ENCODE measurements at places on chromosomes 1 and 21. TPM values are rescaled to one million over a fixed set of nuclear protein-coding genes. Genes with fewer than 3 reads are reported as not detected.

KPRP gene
- 0.14 TPM for total RNA-seq

COL6A2 gene
- total RNA-seq, result 1,885 TPM

C4BPA gene
- total RNA-seq, result not detected

KDF1 gene
- not detected for total RNA-seq

PGLYRP3 gene
- not detected for total RNA-seq

FCRL2 gene
- total RNA-seq, result not detected

REN gene
- not detected for total RNA-seq

CGN gene
- total RNA-seq, result 2.3 TPM

- DNase-seq, result no peak
- H3K36me3 ChIP-seq, result no peaks in the 10 kb centered on the region
- no peaks in the 10 kb centered on the region for H3K27me3 ChIP-seq
- no peak overlapping the region for H3K4me3 ChIP-seq
- no peak overlapping the region for H3K27ac ChIP-seq
Observed at GRCh38 chr1:204025917-204026707, 46.8 kb upstream of the SOX13 start.

GRCh38 chr1:28193701-28194161 is 17.2 kb upstream of the PTAFR start:
- peaks cover 6% of the 10 kb centered on the region for H3K36me3 ChIP-seq
- DNase-seq, result no peak
- H3K27ac ChIP-seq, result no peak overlapping the region
- H3K27me3 ChIP-seq, result no peaks in the 10 kb centered on the region
- no peaks in the 10 kb centered on the region for H3K4me1 ChIP-seq

- H3K27me3 ChIP-seq, result no peaks in the 10 kb centered on the region
- no peak overlapping the region for H3K4me3 ChIP-seq
- peaks cover 29% of the 10 kb centered on the region for H3K4me1 ChIP-seq
- no peak for DNase-seq
Observed at GRCh38 chr1:25477448-25478034, 46.8 kb downstream of the MACO1 start.

DNA sequence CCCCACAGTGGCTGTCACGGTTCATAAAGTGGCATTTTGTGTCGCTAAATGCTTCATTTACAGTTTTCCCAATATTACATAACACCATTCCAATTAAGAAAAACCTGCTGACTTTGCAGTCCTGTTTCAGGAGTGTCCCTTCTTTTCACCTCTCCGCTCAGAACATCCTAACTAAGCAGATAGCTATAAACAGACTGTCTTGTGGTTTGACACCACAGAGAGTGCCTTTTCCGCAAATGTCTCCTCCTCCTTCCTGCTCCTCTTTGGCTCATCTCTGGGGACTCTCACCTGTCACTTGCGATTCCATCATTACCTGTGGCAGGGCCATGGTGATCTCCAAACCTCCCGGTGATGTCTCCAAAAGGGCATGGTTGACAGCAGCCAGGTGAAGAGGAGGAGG is 119.0 kb downstream of the CNIH3 start:
- no peaks in the 10 kb centered on the region for H3K4me1 ChIP-seq
- H3K27me3 ChIP-seq, result no peaks in the 10 kb centered on the region
- H3K4me3 ChIP-seq, result no peak overlapping the region
- DNase-seq, result no peak

DNA sequence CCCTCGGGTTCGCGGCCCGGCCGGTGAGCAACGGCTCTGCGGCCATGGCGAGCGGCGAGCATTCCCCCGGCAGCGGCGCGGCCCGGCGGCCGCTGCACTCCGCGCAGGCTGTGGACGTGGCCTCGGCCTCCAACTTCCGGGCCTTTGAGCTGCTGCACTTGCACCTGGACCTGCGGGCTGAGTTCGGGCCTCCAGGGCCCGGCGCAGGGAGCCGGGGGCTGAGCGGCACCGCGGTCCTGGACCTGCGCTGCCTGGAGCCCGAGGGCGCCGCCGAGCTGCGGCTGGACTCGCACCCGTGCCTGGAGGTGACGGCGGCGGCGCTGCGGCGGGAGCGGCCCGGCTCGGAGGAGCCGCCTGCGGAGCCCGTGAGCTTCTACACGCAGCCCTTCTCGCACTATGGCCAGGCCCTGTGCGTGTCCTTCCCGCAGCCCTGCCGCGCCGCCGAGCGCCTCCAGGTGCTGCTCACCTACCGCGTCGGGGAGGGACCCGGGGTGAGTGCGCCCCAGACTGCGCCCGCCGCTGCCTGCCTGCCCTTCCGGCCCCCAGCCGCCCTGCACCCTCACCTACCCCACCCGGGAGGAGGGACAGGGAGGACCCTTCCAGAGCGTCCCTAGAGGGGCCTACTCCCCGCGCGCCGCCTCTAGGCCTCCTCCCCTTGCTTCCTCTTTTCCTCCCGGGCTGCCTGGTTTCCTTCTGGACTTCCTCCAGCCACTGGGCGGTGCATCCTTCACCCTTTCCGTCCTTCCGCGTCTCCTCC is at the start of gene RNPEP:
RNPEP (plus strand) TSS at position 26 of the 757 bp plus-strand sequence; CDS start at position 45, 19 bp downstream.
- no peaks in the 10 kb centered on the region for H3K27me3 ChIP-seq
- H3K4me1 ChIP-seq, result peaks cover 24% of the 10 kb centered on the region
- no peak for DNase-seq
- H3K27ac ChIP-seq, result peak within 1 kb of the TSS; percentile 93
- H3K4me3 ChIP-seq, result peak within 1 kb of the TSS; percentile 99

GRCh38 chr21:35921471-35921870 is 138.9 kb downstream of the SETD4 start:
- H3K27ac ChIP-seq, result no peak overlapping the region
- H3K36me3 ChIP-seq, result no peaks in the 10 kb centered on the region
- no peaks in the 10 kb centered on the region for H3K27me3 ChIP-seq
- no peak for DNase-seq

GRCh38 chr1:90728502-90729287 is 11.6 kb upstream of the BARHL2 start:
- no peak overlapping the region for H3K4me3 ChIP-seq
- peaks cover 48% of the 10 kb centered on the region for H3K27me3 ChIP-seq
- H3K27ac ChIP-seq, result no peak overlapping the region
- H3K36me3 ChIP-seq, result no peaks in the 10 kb centered on the region

GRCh38 chr1:152919071-152919470 is 10.7 kb downstream of the IVL start:
- no peaks in the 10 kb centered on the region for H3K4me1 ChIP-seq
- H3K4me3 ChIP-seq, result no peak overlapping the region
- no peak for DNase-seq
- H3K36me3 ChIP-seq, result no peaks in the 10 kb centered on the region

DNA sequence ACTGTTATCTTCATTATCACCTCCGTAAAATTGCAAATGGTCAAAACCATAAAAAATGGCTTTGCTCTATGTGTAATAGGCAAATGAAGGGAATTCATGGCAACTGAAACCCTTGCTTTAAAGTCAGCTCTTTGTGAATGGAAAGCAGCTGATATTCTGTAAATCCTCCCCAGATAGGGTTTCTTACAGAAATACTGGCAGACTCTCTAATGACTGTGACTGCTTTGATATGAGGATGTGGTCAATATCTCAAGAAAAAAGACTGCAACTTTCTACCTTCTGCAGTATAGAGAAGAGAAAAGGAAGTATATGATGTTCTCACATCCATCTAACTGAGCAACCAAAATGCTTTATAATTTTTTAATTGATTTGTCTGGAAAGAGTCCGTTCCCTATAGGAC is 193.1 kb downstream of the ST6GALNAC3 start:
- H3K4me3 ChIP-seq, result no peak overlapping the region
- no peaks in the 10 kb centered on the region for H3K4me1 ChIP-seq
- no peaks in the 10 kb centered on the region for H3K27me3 ChIP-seq
- H3K36me3 ChIP-seq, result no peaks in the 10 kb centered on the region
- DNase-seq, result no peak
- H3K27ac ChIP-seq, result no peak overlapping the region

DNA sequence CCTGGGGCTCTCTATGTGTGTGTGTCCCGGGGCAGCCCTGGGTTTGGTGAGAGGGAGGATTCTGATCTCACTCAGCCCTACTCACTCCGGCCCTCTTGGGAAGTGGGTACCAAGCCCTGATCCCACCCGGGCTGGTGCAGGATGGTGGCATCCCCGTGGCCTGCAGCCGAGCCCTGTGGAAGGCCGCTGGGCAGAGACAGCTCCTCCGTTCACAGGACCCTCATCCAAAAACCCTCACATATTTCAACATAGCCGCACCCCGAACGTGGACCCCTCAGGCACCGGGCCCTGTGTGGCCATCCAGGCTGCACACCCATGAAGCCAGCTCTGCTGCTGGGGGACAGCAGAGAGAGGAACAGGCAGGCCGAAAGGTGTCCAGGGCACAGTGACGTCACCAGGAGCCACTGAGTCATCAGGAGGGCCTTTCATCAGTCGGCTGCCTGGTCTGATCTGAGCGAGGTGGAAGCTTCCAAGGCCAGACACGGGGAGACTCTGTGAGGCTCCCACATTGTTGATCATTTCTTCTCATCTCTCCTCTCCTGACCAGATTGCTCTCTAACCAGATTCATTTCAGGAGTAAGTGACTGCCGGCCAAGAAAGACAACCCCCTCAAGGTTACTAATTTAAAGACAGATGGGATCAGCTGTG is 16.2 kb upstream of the GPR157 start:
- H3K27me3 ChIP-seq, result no peaks in the 10 kb centered on the region
- no peak for DNase-seq
- no peak overlapping the region for H3K27ac ChIP-seq
- H3K36me3 ChIP-seq, result no peaks in the 10 kb centered on the region
- peaks cover 8% of the 10 kb centered on the region for H3K4me1 ChIP-seq

DNA sequence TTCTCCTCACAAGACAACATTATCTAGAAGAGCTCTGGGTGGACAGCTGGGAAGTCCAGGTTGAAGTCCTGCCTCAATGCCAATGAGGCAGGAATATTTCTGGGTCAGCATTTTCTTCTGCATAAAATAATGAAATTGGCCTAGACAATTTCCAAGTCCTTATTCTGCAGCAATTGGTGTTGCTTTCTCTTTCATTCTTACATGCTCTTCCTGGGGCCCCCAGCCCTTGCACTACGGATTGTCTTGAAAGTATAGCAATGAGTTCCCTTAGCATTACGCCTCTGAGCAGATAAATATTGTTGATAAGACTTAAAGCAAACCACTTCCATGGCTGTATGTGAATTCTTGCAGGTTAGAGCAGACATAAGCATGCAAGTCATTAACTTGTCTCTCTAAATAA is 188.5 kb downstream of the TGFBR3 start:
- H3K27ac ChIP-seq, result no peak overlapping the region
- no peak overlapping the region for H3K4me3 ChIP-seq
- DNase-seq, result no peak
- no peaks in the 10 kb centered on the region for H3K27me3 ChIP-seq
- no peaks in the 10 kb centered on the region for H3K36me3 ChIP-seq
- H3K4me1 ChIP-seq, result peaks cover 22% of the 10 kb centered on the region

GRCh38 chr21:17537299-17537698 is 24.5 kb downstream of the CXADR start:
- H3K27ac ChIP-seq, result no peak overlapping the region
- no peak for DNase-seq

DNA sequence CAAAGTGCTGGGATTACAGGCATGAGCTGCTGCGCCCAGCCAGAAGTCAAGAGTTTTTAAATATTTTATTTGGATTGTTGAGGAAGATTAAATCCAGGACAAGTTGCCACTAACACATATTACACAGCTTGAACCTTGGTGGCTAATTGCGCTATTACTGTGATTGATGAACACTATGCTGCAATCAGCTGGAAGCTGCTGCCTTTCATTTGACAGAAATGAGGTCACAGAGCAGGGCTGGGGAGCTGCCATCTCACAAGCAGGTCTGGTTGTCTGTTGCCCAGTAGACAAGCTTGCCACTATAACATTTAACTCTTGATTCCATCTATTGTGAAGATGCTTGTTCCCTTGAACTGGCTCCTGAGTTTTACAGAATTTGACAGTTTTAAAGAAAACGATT is 37.4 kb upstream of the NRDC start:
- no peaks in the 10 kb centered on the region for H3K4me1 ChIP-seq
- H3K27me3 ChIP-seq, result no peaks in the 10 kb centered on the region
- H3K36me3 ChIP-seq, result no peaks in the 10 kb centered on the region

- no peaks in the 10 kb centered on the region for H3K4me1 ChIP-seq
- H3K4me3 ChIP-seq, result no peak overlapping the region
- no peaks in the 10 kb centered on the region for H3K27me3 ChIP-seq
- H3K27ac ChIP-seq, result peak overlapping the region; percentile 24
Observed at GRCh38 chr1:185825556-185825955, 91.4 kb downstream of the HMCN1 start.

DNA sequence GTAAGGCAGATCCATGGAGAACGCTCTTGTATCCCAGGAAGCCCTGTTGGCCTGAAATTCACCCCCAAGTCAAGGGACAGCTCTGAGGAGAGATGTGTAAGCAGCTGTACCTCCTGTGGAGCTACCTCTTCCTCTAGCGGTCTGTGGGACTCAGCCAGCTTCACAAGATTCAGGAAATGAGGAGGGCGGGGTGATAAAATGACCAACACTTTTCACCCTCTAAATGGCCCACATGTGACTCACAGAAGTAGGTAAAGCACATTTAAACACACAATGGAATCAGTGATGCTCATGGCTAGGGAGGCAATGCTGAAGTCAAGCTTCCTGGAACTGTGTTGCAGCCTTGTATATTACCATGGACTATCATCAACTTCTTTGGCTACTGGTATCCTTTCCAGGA is at the start of gene SH2D1B:
SH2D1B (minus strand) TSS at position 135 of the 400 bp plus-strand sequence; CDS start at position 15, 120 bp downstream.
- H3K27me3 ChIP-seq, result no peaks in the 10 kb centered on the region
- no peak for DNase-seq
- no peaks in the 10 kb centered on the region for H3K4me1 ChIP-seq
- H3K4me3 ChIP-seq, result no peak within 1 kb of the TSS
- H3K27ac ChIP-seq, result no peak within 1 kb of the TSS

- no peak overlapping the region for H3K27ac ChIP-seq
- H3K27me3 ChIP-seq, result no peaks in the 10 kb centered on the region
- no peak overlapping the region for H3K4me3 ChIP-seq
- H3K36me3 ChIP-seq, result no peaks in the 10 kb centered on the region
- no peaks in the 10 kb centered on the region for H3K4me1 ChIP-seq
Observed at GRCh38 chr1:34965597-34965996, 19.6 kb downstream of the TMEM35B start.

- no peak overlapping the region for H3K27ac ChIP-seq
- no peaks in the 10 kb centered on the region for H3K4me1 ChIP-seq
- H3K27me3 ChIP-seq, result no peaks in the 10 kb centered on the region
- peak overlapping the region; percentile 63 for H3K4me3 ChIP-seq
- H3K36me3 ChIP-seq, result no peaks in the 10 kb centered on the region
Observed at GRCh38 chr1:165235777-165236291, 120.7 kb downstream of the LMX1A start.

GRCh38 chr21:44894687-44895302 is 21.3 kb upstream of the PTTG1IP start:
- H3K36me3 ChIP-seq, result no peaks in the 10 kb centered on the region
- H3K4me3 ChIP-seq, result no peak overlapping the region
- no peak for DNase-seq
- H3K27ac ChIP-seq, result no peak overlapping the region

All from thoracic aorta (tissue), 2 donors.